Activated T-helper 1 cell treated with anti-CD3 and anti-CD28 coated beads, Interleukin-2, amount 50 U/mL, for 16 hours (primary cell): ENCODE measurements at places on chromosomes 12 and 14.

DNA sequence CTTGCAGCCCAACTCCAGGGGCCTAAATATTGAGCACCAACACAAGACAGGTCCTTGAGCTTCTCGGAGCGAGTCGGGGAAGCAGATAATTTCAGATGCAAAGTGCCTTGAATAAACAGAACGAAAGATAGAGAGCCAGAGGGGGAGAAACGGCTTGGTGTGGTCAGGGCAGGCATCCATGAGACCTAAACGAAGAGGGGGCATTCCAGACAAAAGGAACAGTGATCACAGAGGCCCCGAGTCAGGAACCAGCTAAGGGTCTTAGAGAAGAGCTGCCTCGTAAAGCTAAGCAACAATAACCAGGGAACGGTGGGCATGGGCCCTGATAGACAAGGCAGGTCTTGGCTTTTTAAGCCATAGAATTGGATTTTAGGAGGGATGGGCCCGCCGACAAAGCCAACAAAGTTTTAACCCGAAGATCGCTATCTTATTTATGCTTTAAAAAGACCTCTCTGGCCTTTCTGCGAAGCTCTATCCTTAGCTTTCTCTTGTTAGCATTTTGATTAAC is 421 bp upstream of the ACADS start:
- DNase-seq = no peak

DNA sequence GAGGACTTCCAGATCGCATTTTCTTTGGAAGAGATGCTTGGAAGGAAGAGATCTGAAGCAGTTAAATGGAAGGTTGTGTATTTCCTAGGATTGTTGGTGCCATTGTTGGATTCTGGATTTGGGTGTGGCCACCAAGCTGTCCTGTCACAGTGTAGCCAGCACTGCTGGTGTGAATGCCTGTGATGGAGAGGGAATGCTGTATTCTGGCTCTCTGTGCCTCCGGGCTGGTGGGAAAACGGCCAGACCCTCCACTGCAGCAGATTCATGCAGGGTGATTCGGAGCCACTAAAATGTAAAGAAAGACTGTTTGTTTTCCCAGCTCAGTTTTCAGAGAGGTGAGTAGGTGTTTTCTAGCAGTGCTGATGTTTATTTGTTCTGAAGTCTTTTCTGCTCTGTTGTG is 30.7 kb upstream of the MANSC4 start:
- no peak for DNase-seq

GRCh38 chr12:66160704-66161103 is 9.1 kb downstream of the TMBIM4 start:
- DNase-seq = no peak

- no peak for DNase-seq
These were observed at the start of gene ANKRD33 for GRCh38 chr12:51887476-51888315. Gene ANKRD33 (plus strand): TSS chr12:51888103. CDS start chr12:51888187, 84 bp downstream.

DNA sequence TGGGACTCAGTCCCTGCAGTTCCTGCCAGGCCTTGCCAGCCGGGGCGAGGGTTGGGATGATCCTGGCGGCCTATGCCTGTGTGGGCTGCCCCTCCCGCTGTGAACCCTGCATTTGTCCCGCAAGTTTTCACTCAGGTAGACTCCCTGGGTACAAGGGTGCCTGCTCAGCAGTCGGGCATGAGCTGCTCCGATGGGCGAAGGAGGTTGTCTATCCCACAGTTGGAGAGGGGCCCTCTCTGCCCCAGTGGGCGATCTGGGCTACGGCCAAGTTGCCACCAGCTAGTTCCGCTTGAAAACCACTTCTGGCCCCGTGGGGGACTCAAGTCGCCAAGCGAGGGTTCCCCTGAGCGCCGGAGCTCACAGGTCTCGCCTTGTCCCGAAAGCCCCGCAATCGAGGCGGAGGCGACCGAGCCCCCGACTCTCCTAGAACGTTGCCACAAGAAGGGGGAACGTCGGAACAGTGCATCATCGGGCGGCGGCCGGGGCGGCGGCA is 365 bp upstream of the TPI1 start:
- DNase-seq = no peak

- DNase-seq = no peak
These were observed 67.8 kb downstream of the HRK start for GRCh38 chr12:116813271-116814041.

DNA sequence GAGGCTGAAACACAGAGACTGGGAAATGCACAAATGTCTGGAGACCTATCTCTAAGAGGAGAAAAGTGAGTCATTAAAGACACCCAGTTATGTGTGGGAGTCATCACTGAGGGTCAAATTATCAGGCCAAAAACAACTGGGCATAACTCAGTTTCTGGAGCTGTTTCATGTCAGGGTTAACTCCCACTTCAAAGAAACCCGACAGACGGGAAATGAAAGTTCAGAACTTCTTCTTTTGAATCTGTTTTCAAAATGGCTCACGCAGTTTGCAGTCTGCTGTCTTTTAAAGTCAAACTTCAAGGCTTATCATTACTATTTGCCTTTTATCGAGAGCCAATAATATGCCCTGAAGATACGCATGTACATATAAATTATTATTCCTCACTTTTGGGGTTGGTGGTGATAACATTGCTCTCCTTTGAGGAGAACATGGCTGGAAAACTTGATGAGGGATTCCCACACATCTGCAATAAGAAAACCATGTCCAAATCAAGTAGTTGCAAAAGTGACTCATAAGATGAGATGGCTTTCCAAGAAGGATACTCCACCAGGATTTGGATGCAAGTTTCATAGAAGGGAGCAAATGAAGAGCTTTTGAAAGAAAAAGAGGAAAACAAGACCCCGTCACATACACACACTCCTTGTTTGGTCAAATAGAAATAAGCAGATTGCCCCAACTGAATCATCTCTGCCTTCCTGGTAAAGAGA is 341.4 kb downstream of the ADAMTS20 start:
- DNase-seq = no peak

GRCh38 chr14:23883684-23884540 is 69.7 kb upstream of the DHRS4 start:
- DNase-seq = no peak

DNA sequence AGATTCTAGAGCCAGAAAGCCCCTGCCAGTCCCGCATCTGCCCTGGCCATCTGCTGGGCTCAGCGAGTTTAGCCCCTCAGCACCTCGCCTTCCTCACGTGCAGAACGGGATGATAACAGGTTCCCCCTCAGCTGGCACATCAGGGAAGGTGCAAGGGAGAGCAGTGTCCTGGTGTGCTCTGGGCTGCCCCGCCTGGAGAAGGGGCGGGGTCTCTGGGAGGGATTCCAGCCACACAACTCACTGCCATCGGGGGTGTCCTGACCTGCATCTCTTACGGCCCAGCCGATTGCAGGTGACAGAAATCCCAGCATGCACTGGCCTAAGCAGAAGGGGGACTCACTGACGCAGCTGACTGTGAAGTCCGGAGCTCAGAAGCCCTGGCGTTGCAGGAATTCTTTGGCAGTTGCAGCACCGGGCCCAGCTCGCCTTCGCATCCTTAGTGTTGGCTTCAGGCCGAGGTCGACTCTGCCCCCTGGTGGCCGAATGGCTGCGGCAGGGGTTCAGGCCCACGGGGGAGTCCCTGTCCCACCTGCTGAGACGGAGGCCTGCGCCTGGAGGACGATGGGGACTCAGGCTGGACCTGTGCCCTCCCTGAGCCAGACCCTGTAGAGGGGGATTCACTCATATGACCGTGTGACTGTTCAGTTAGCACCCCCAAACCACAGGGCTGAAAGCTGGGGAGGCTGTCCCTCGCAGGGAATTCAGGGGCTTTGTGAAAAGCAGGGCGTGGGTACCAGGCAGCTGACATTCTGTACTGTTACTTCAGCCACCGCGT is 178.6 kb downstream of the ADGRD1 start:
- peak; percentile 57 for DNase-seq

DNA sequence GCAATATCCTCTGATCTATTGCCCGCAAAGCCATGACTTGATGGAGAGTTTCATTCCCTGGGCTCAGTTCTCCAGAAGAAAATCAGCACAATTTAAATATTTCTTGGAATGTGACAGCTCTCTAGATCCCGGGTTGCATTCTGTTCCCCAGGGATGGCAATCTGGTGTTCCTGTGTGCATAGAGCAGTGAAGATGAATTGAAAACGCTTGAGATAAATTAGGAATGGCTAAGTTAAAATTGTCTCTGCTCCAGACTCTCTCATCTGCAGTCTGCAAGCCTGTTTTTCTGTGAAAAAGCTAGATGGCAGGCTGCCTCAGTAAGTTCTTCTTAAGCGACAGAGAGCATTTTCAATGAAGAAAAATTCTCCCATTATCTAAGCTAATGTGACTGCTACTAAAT is 582.5 kb upstream of the MGAT4C start:
- DNase-seq = no peak

DNA sequence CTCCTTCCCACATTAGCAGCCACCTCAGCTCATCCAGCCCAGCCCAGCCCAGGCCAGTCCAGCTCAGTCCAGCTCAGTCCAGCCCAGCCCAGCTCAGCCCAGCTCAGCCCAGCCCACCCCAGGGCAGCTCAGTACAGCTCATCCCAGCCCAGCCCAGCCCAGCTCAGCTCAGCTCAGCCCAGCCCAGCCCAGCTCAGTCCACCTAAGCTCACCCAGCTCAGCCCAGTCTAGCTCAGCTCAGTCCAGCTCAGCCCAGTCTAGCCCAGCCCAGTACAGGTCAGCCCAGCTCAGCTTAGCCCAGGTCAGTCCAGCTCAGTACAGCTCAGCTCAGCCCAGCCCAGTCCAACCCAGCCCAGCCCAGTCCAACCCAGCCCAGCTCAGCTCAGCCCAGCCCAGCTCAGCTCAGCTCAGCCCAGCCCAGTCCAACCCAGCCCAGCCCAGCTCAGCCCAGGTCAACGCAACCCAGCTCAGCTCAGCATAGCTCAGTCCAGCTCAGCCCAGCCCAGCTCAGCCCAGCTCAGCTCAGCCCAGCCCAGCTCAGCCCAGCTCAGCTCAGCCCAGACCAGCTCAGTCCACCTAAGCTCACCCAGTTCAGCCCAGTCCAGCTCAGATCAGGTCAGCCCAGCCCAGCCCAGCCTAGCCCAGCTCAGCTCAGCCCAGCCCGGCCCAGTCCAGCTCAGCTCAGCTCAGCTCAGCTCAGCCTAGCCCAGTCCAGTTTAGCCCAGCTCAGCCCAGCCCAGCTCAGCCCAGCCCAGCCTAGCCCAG is 63.0 kb downstream of the TMEM121 start:
- DNase-seq = no peak

- DNase-seq = no peak
These were observed 75.2 kb downstream of the LRRC74A start for GRCh38 chr14:76901171-76902055.

- no peak for DNase-seq
These were observed 3.0 kb downstream of the ARHGAP5 start for GRCh38 chr14:32080001-32080510.

DNA sequence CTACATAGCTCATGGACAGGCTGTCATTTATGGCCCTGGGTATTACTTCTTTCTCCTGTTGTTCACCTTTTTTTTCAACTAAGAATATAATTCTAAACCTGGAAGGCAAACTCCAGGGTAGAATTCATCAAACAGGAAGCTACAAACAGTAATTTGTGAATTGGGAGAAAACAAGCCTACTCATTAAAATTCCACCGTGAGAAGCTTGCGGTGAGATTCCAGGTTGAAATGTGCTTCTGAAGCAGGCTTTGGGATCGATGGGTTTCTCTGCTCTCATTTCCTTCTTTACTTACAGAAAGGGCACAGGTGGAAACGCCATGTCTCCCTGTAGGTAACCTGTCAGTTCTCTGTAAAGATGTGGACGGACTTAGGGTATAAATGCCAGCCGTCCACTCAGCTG is 257.5 kb downstream of the TMEM132C start:
- DNase-seq = no peak

- DNase-seq = no peak
These were observed 400.7 kb downstream of the DAD1 start for GRCh38 chr14:22188318-22188717.

DNA sequence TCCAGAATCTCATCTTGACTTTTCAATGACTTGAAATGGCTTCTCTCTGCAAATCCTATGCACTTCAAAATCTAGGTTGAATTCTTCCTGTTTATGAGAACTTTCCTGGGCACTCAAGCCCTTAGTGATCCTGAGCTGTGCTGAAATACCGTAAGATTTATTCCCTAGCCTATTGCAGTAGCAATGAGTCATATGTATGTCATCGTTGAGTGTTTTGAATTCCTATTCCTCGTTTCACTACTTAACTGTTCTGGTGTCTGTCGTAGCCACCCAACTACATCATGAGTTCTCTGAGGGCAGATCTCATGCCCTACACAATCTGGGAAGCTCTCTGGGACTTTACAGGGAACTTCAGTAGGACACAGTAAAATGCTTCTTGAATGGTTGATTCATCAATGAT is 190.8 kb upstream of the TMEM132C start:
- DNase-seq = no peak

DNA sequence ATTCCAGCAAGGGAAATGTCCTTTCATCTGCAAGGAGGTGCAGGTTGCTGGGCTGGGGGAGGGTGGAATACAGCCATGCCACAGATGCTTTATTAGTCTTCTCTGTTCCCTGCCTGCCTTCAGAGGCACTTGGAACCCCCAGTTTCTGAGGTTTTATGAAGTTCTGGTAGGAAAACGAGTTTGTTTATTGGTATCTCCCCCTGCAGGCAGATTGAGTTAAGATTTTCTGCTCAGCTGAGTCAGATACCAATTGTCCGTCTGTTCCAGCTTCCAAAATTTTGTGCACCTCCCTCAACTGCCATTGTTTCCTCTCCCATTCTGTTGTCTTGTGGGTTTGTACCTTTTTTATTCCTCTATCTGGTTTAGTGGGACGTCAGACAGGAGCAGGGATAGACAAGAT is 155.6 kb downstream of the ETV6 start:
- no peak for DNase-seq

GRCh38 chr12:53749986-53750811 is 1.6 kb downstream of the CISTR start:
- no peak for DNase-seq

GRCh38 chr14:76168531-76168930 is 16.8 kb downstream of the GPATCH2L start:
- no peak for DNase-seq

DNA sequence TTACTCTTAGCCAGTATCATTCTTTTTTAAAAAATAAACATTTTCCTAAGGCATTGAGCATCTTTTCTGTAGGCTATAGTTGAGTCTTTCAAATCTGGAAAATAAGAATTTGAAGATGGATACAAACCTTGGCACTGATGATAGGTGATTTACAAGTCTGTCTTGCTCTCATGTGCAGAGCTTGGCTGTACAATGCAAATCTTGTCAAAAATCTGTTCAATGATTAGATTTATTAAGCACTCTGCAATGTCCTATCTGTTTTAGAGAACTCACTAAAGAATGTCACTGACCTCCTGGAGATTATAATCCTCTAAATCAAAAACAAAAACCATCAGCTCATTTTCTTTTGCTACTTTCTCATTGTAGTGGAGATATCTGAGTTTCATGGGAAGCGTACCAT is 42.8 kb upstream of the AMIGO2 start:
- no peak for DNase-seq

DNA sequence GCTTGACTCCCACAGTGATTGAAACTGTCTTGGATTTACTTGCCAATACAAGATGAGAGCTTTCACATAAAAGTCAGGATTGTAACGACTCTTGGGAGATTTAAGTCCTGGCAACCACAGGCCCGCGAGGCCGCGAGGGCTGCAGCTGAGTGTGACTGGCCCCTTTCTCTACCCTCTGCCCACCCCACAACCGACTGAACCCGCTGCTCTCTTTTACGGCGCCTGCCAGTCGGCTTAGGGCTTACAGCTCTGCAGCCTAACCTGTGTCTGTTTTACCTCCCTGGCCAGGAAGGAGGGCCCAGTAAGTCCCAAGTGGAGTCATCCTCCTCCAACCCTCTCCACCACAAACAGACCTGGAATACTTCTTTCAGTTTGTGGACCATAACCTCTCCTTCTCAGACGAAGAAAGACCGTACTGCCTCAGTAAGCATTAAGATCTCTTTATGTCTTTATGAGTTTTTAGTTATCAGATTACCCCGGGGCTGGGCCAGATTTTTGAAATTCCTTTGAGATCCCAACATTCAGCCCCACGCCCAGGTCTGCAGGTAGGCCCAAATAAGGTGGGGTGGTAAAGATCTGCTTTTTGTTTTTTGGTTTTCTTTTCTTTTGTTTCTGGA is 12.6 kb upstream of the TIGAR start:
- no peak for DNase-seq
